CD8-positive, alpha-beta T cell (primary cell): ENCODE measurements at places on chromosomes 12 and 14.

- no peak for DNase-seq
Observed at GRCh38 chr12:107525719-107526554, 159.7 kb upstream of the PWP1 start.

- no peak for DNase-seq
Observed at GRCh38 chr12:69684466-69684865, 14.6 kb downstream of the BEST3 start.

GRCh38 chr14:23063601-23064000 lies 6.3 kb upstream of the CDH24 start:
- no peak for DNase-seq

DNA sequence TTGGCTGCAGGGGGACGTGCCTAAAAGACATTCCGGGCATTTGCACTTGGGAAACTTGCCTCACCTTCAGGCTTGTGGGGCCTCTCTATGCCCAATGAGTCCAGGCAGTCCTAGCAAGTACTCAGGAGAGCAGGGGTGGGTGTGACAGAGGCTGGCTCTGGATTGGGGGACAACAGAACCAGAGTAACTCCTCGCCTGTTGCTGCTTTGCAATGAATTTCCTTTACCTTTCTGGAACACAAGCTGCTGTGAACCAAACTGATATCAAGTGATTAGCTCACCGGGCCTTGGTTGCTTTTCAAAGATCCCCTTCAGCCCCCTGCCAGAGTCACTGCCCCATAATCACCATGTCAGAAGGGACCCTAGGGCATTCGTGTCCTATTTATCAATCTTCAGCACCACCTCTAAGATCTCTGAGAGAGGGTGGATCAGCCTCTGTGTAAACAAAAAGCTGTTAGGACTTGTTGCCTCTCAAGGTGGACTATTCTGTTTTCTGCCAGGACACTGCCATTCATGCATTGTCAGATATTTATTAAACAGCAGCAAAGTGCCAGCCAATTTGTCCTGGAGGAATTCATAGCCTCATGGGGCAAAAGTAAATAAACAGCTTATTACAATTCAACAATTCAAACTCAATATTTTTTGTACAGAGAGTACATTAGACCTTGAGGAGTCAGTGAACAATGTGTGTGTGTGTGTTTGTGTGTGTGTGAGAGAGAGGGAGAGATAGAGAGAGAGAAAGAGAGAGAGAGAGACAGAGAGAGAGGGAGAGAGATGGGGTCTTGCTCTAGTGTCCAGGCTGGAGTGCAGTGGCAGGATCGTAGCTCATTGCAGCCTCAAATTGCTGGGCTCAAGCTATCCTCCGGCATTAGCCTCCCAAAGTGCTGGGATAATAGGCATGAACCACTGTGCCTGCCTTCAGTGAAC lies 11.3 kb downstream of the NFATC4 start:
- DNase-seq: no peak
